ENCODE measurements at places on chromosomes 12 and 14. TPM values are rescaled to one million over a fixed set of nuclear protein-coding genes. Genes with fewer than 3 reads are reported as not detected.

DNA sequence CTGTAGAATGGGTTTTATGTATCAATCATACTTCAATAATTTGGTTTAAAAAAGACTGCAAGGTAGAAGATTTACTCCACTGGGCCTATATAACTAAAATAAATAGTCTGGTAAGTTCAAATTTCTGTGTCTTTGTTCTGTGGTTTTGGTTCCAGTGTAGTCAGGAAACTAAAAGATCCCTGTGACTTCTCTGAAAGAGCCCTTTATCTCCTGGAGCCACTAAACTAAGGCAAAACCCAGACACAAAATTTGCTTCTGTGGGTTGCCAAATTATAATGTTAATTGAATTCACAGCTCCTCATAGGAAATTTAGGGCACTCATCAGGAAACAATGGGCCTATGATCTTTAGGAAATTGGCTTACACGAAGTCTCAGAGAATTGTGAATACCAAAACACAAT is 1038.4 kb downstream of the GALC start:
- DNase-seq: no peak

- peak; percentile 66 for DNase-seq
Measured at GRCh38 chr14:69675245-69675583, 63.8 kb downstream of the SUSD6 start.

DNA sequence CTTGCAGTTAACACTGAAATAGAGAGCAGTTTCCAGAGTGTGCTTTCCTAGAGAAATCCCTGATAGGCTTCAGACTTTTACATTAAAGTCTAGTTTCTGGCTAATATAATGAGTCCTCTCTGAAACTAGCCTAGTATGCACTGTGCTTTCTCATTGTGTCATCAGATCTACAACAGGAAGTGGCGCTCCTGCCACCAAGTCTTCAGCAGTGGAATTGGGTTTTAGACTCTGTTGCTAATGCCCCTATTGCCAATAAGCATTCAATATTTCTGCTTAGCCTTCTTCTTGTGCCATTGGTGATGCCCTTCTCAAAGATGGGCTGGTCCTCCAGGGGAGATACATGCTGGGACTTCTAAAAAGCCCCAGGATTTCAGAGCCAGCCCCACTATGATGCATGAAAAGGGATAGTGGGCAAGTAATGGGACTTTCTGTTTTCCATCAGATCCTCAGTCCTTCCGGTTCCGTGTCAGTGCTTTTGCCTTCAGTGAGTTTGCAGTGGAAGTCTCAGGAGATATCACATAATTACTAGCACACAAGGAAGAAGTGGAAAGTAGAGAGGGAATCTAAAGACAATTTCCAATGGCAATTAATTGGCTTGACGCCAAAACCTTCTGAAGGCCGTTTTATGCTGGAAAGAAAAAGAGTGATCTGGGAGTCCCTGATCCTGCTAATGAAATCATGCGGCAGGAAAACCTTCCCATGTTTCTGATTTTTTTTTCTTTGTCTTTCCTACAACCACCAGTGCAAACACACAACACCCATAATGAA is 50.0 kb downstream of the SSPN start:
- no peak for DNase-seq

DNA sequence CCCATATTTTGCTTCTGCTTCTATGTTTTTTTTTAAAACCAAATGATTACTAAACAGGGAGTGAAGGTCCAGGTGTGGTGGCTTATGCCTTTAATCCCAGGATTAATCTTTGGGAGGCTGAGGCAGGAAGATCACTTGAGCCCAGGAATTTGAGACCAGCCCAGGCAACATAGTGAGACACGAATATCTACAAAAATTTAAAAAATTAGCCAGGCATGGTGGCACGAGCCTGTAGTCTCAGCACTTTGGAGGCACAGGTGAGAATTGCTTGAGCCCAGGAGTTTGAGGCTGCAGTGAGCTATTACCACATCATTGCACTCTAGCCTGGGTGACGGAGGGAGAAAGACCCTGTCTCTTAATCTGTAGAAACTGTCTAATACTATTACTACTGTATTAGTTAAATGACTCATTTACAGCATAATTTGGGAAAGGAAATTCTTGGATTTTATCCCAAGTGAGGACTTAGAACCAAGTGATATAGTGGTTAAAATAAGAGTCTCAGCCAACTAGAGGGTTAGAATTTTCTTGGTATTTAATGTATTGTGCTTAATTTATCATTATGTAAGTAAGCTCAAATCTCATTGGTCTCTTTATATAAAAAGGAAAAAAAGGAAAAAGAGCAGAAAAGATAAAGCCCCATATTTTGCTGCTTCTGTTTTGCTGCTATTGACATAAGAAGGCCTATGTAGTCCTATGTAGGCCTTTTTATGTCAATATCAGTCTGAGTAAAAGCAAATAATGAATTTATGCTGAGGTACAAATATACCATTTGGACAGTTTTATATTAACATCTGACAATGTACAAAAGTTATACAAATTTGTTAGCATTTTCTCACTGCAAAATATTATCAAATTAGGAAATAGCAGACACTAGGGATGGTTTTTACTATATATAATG is 163.4 kb downstream of the RAD51B start:
- DNase-seq: no peak

KLRK1 gene
- 0.46 TPM for total RNA-seq

CACNA1C gene
- total RNA-seq: 151 TPM

All from Right ventricle myocardium superior (tissue), 1 donor.